Epithelial cell of proximal tubule (primary cell): ENCODE measurements at places on chromosomes 3 and 15. TPM values are rescaled to one million over a fixed set of nuclear protein-coding genes. Genes with fewer than 3 reads are reported as not detected.

SLC12A1 gene
- total RNA-seq = 0.06 TPM in 1 of 2 replicates, not detected in the other

C3orf22 gene
- total RNA-seq = not detected in 2 replicates

SUCNR1 gene
- 0.14 and 0.81 TPM in 2 replicates for total RNA-seq

CAMP gene
- total RNA-seq = not detected in 2 replicates

ZBTB47 gene
- total RNA-seq = 5.6 and 6.2 TPM in 2 replicates

CCRL2 gene
- not detected in 2 replicates for total RNA-seq

TMEM89 gene
- total RNA-seq = not detected in 2 replicates

CHRNA7 gene
- 0.94 and 1.5 TPM in 2 replicates for total RNA-seq

SEMA5B gene
- total RNA-seq = not detected in 2 replicates

CFAP92 gene
- total RNA-seq = not detected in 2 replicates

RMDN3 gene
- 20.6 and 25.4 TPM in 2 replicates for total RNA-seq

RARB gene
- total RNA-seq = 2.0 and 4.6 TPM in 2 replicates

NR1I2 gene
- total RNA-seq = 0.14 and 0.69 TPM in 2 replicates

SPRED1 gene
- total RNA-seq = 12.3 and 14.2 TPM in 2 replicates

MAGI1 gene
- total RNA-seq = 9.6 and 10.9 TPM in 2 replicates

MAP2K5 gene
- total RNA-seq = 2.8 and 3.2 TPM in 2 replicates

SPINT1 gene
- 159 and 319 TPM in 2 replicates for total RNA-seq

METTL6 gene
- total RNA-seq = 13.0 and 17.7 TPM in 2 replicates

P2RY14 gene
- not detected in 2 replicates for total RNA-seq

SUSD5 gene
- 0.92 and 2.3 TPM in 2 replicates for total RNA-seq

RHCG gene
- total RNA-seq = 0.07 TPM in 1 of 2 replicates, not detected in the other

CCDC9B gene
- 4.6 and 10.7 TPM in 2 replicates for total RNA-seq

EPHB1 gene
- 1.6 and 2.7 TPM in 2 replicates for total RNA-seq

CCDC80 gene
- 11.6 and 12.2 TPM in 2 replicates for total RNA-seq

PCSK6 gene
- 3.7 and 7.3 TPM in 2 replicates for total RNA-seq

OR5K2 gene
- total RNA-seq = not detected in 2 replicates

APOD gene
- total RNA-seq = not detected in 2 replicates

SLC28A1 gene
- not detected in 2 replicates for total RNA-seq

PLA2G4E gene
- not detected in 2 replicates for total RNA-seq

CYP1A2 gene
- not detected in 2 replicates for total RNA-seq

CHDH gene
- total RNA-seq = 4.5 and 9.2 TPM in 2 replicates

ST3GAL6 gene
- total RNA-seq = 1.8 and 3.9 TPM in 2 replicates

UPK1B gene
- 23.9 and 56.4 TPM in 2 replicates for total RNA-seq

ARPIN gene
- total RNA-seq = 9.1 and 10.4 TPM in 2 replicates

ITIH1 gene
- not detected in 2 replicates for total RNA-seq

SYNM gene
- 2.1 and 2.8 TPM in 2 replicates for total RNA-seq

EFHB gene
- 3.3 and 5.5 TPM in 2 replicates for total RNA-seq

HIGD2B gene
- total RNA-seq = not detected in 2 replicates

CCNB2 gene
- total RNA-seq = 108 TPM in 2 replicates

AGBL1 gene
- total RNA-seq = not detected in 2 replicates

HOMER2 gene
- total RNA-seq = 41.4 and 48.8 TPM in 2 replicates

POLR2M gene
- 39.3 and 135 TPM in 2 replicates for total RNA-seq

PBRM1 gene
- 40.5 and 51.5 TPM in 2 replicates for total RNA-seq

CILP gene
- not detected in 2 replicates for total RNA-seq

NEIL1 gene
- total RNA-seq = 5.5 and 7.6 TPM in 2 replicates

DLL4 gene
- 0.07 and 0.69 TPM in 2 replicates for total RNA-seq

GCNT3 gene
- 8.5 and 13.2 TPM in 2 replicates for total RNA-seq

RNF168 gene
- 14.0 and 17.5 TPM in 2 replicates for total RNA-seq

GPR149 gene
- total RNA-seq = not detected in 2 replicates

FAM3D gene
- not detected in 2 replicates for total RNA-seq

SLC22A14 gene
- not detected in 2 replicates for total RNA-seq

PLXNB1 gene
- 75.7 and 106 TPM in 2 replicates for total RNA-seq

NPAP1 gene
- 0.07 TPM in 1 of 2 replicates, not detected in the other for total RNA-seq
